Bone marrow (tissue), 2 donors: ENCODE measurements at places on chromosomes 13 and 19.

- no peak for DNase-seq
Observed at GRCh38 chr19:29831686-29832085, 19.9 kb downstream of the CCNE1 start.

DNA sequence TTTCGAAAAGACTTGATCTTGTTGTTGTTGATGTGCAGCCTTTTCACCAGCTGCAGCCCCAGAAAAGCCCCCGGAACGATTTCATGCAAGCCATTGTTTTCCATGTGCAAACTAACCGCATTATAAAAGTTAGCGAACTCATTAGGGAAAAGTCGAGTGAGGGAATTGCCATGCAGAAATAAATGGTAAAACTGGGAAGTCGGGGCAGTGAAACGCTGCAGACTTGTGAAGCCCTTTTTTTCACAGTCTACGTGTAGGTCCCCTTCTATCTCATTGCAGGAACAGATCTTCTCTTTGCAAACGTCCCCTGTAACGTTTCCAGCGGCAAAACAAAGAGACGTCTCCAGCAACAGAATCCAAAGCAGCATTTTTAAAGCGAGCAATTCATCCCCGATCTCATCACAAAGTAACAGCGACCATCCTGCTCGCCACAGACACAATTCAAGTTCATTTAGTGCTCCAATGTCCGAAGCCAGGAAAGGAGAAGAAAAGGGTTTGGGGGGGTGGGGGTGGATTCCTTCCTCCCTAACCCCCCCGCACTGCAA is 1.1 kb downstream of the SLITRK1 start:
- DNase-seq, result no peak

DNA sequence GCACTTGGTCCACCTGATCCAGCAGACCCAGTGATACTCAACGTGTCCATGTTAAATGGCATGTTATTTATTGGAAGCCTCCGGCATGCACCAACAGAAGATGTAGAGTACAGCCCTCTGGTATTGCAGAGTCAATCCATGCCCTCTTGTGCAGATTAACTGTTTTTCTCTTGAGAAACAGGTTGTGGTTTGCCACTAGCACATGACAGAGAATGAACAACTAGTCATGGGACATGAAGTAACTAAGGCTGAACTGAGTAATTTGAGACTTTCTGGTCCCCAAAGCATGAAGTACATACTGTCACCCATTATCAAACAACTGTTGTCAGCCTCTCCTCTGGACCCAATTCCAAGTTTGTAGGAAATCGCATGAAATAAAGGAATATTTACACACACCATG is 3.2 kb downstream of the ZNF562 start:
- no peak for DNase-seq

- DNase-seq, result no peak
Observed at GRCh38 chr13:56861476-56861875, 279.2 kb upstream of the PRR20A start.

DNA sequence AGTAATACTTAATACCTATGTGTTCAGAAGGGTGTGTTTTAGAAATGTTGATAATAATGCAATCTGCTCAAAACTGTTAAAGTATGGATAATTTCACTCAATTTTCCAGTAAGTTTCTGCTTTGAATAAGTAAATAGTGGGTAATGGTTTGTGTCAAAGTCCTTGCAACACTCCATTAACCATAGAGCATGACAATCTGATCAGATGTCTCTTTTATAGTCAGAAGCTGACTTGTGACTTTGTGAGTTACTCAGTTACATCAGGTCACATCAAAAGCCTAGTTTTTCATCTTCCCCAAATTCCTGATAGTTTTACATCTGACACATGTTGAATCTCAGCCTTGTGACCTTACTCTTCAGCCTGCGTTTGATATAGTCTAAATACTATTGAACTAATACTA is 338.0 kb downstream of the EFNB2 start:
- DNase-seq, result no peak

- DNase-seq, result no peak
Observed at GRCh38 chr19:54109651-54110050, 5.8 kb downstream of the TFPT start.

GRCh38 chr19:47444388-47444821 is 25.1 kb upstream of the MEIS3 start:
- DNase-seq, result no peak

DNA sequence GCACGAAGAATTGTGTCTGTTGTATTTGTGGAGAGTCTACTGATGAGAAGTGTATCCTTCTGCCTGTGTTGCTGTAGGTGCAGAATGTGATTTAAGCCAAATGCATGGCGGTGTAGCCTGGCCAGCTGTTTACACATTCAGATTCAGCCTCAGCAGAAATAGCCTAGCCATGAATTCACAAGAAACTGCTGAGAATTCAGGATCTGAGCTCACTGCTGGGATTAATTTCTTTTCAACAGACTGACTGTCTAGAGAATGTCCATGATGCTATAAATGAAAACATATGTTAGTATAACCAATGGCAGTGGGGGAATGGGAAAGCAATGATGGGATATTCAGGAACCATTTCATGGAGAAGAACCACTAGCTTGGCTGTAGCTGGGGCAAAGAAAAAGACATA is 77.4 kb upstream of the RNF113B start:
- DNase-seq, result no peak

- DNase-seq, result no peak
Observed at GRCh38 chr13:102900193-102900608, 54.4 kb downstream of the ERCC5 start.

GRCh38 chr19:5828661-5829566 is 10.6 kb downstream of the FUT6 start:
- DNase-seq, result no peak

- DNase-seq, result no peak
Observed at GRCh38 chr19:23262920-23263319, 12.7 kb upstream of the ZNF724 start.

- no peak for DNase-seq
Observed at GRCh38 chr13:98960606-98961502, 17.0 kb downstream of the DOCK9 start.

GRCh38 chr13:37443538-37443937 is 155.0 kb downstream of the POSTN start:
- no peak for DNase-seq

- DNase-seq, result no peak
Observed at GRCh38 chr13:76750126-76750525, 136.1 kb downstream of the KCTD12 start.

DNA sequence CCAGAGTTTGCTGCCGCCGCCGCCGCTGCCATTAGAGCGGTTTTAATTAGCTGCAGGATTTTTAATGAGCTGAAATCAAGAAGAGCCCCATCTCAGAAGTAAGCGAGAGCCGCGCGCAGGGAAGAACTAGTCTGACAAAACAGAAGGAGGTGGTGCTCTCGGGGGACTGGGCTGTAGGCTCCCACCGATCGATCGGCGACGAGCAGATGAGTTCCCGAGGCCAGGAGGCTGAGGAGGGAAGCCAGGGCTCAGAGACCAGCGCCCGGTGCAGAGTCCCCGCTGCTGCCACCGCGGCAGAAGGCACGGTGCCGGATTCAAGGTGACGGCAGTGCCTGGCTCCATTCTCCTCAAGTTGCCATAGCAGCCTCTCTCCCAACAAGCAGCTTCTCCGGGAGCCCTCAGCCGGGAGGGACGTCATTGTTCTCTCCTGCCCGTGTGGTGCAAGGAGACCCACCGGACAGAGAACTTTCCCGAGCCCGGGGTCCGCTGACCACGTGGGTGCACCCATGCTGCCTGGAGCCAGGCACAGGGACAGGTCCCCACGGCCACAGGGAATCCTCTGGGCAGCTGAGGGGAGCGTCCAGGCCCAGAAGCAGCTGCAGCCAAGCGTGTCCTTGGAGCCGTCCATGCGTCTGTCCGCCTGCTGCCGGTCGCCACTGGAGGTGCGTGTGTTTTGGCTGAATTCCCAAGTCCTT is 62.9 kb downstream of the CHST8 start:
- no peak for DNase-seq

- DNase-seq, result no peak
Observed at GRCh38 chr13:94674609-94675348, 37.6 kb downstream of the SOX21 start.

- no peak for DNase-seq
Observed at GRCh38 chr19:7931221-7932061, 5.5 kb upstream of the CTXN1 start.

DNA sequence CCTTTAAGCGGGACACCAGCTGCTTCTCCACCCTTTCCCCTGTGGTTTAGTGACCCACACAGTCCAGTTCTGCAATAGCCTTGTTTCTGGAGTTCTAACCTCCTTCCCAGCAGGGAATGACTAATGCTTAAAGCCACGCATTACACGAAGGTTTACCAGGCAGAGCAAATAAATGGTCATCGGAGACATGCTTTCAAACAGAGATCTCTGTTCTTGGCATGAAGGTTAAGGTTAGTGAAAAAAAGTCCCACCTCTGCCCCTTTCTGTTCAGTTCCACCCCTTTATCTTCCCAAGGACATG is 25.3 kb upstream of the MEDAG start:
- DNase-seq, result no peak

GRCh38 chr19:10334588-10335351 is 1.4 kb upstream of the RAVER1 start:
- DNase-seq, result no peak
